ENCODE measurements at places on chromosomes 16 and 17.

DNA sequence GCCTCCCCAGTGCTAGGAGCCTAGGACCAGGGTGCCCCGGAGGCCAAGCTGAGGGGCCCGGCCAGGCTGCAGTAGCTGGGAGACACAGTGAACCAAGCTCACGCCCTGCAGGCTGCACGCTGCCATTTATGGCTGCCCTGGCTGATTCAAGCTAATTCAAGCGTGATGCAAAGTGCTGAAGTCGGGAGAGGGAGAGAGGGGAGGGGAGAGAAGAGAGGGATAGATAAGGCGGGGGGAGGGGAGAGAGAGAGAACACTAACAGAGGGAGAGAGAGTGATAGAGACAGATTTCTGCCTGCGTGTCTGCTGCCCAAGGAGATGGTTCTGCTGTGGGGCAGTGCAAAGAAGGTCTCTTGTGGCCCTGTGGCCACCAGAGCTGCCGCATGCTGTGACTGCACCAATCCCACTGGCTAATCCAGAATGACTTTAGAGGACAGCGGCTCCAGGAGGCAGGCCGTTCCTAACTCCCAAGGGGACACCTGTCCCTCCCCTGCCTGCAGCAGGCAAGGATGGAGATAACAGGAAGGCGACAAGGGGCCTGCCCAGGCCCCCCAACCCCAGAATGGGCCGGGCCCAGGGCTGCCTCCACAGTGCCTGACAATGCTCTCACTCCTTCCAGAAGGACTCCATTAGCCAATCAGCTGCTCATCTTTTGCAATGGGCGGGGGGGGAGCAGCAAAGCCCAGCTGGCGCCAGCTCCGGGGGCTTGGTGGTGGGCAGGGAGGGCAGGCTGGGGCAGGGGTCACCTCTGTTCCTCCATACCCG, 12.9 kb downstream of the MXRA7 start:
- DNase-seq: peak; percentile 61

DNA sequence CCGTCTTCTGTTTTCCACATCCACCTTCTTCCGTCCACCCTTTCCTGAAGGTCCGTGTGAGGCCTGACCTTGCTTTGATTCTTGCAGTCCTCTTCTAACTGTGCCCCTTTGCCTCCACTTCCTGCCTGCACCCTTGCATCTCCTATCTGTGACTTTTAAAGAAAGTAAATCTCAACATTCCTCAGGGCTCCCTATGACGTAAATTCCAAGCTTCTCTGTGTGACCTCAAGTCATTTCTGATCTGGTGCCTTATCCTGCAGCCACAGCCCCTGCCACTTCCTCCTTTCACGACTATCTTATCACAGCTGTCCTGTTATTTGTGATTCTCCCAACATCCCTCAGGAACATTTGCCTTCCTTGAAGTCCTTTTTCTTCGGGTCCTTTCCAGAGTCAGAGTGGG, 520.5 kb downstream of the CDH13 start:
- no peak for DNase-seq

DNA sequence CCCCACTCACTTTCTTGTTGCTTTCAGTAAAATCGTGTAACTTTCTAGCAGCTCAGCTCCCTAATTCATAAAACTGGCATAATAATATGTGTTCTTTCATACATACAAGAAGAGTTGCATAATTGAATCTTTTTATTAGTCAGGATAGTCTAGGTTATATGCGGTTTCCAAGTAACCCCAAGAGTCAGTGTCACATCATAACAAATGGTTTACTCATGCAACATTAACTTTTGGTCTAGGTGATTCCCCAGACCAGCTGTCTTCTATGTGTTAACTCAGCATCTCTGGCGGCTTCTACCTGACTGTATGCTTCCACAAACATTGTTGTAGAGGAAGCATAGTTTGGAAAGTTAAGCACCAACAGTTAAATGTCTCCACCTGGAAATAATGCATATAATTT, 1000.4 kb downstream of the CDH11 start:
- DNase-seq: peak; percentile 31

DNA sequence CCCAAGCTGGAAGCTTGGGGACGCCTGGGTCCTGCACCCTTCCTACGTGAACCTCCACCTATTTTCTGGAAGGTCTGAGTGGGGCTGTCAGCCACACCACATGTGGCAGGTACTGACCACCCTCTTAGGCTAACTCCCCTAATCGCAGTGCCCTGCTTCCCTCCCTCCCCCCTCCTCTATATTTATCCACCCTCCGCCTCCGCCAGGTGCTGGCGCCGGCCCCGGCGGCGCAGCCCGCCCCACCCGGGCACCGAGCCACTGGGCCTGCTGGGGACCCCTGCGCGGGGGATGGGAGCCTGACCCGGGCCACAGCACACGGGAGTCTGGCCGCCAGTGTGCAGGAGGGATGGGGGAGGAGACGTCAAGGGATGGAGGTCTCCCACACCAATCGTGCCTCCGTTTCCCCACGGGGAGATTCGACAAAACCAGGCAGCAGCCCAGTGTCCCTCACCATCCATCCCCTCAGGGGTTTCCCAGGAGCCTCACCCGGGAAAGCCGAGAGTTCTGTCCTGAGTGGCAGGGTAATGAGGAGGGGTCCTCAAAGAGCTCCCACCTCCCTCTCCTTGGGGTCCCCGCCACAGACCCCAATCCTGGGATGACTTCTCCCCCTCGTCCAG, 1.3 kb downstream of the PLEKHH3 start:
- no peak for DNase-seq

DNA sequence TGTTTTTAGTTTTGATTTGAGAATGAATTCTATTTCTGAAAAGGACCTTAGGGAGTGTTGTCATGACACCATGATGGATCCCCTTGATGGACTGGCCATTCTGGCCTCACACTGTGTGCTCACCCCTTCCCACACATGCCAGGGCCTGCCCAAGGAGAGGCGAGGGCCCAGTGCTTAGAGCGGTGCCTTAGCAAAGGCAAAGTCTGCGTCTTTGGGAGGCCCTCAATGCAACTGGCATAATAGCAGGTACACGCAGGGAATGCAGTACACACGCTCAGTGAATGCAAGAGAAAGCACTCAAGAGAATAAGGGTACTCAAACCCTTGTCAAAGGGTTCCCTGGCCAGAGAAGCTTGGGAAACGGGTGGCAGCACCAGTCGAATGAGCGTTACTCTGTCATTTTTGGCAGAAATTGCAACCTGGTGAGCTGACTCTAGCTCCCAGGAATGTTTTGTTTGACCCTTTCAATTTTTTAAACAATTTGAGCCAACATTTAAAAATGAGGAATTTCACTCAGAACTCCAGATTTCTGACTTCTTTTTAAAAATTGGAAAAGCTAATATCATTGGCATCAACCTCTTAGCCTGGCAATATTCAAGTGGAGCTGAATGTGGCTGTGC, 32.1 kb downstream of the NKD1 start:
- no peak for DNase-seq

GRCh38 chr16:86668136-86668910, 90.0 kb downstream of the FOXL1 start:
- peak; percentile 19 for DNase-seq

- no peak for DNase-seq
These were observed 2.8 kb upstream of the PYCR1 start for GRCh38 chr17:81939881-81940385.

GRCh38 chr17:51029568-51030463, 90.9 kb downstream of the SPAG9 start:
- no peak for DNase-seq

GRCh38 chr17:20022701-20023100, 13.5 kb downstream of the SPECC1 start:
- no peak for DNase-seq

DNA sequence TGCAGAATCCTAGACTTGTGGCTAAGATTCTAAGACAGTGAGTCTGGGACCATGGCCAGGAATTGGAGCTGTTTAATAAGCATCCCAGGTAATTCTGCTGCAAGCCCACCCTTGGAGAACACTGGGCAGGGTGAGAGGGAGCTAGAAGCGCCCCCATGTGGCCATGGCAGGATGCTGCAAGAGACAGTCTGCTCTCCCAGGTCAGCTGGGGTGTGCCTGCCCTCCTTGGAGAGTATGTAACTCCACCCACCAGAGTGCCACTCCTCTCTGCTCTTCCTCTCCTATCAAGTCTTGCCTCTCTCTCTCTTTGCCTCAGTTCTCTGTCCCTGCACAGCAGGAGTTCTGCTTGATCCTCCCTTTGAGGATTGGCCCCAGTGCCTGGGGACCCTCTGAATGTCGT, 14.9 kb downstream of the RCVRN start:
- peak; percentile 6 for DNase-seq

DNA sequence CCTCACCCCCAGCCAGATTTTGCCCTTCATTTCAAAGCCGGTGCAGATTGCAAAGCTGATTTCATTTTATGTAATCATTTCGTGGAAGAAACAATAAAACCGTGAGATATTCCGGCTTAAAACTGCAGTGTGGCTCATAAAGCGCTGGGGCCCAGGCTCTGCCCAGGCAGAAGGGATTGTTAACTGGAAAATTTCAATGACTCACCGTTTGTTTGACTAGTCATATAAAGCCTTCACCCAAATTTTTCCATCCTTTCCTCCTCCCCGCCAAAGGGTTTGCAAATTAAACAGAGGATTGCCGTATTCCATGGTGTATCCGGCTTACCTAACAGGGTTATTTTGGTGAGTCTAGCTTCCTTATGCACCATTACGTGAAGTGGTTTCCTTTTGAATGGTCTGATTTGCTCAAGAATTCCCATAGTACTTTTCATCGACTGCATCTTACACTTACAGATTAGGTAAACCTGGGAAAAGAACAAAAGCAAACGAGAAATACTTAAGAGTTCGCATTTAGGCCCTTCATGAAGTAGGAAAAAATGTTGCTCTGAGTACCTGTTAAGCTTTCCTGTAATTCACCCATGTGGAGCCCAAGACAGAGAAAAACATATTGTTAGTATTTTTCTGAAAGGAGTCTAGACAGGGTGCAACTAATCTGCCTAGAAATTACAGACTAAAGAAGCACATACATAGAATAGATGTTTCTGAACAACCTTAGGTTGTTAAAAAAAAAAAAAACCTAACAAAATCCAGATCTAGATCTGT, 949 bp upstream of the GSPT1 start:
- peak; percentile 86 for DNase-seq

DNA sequence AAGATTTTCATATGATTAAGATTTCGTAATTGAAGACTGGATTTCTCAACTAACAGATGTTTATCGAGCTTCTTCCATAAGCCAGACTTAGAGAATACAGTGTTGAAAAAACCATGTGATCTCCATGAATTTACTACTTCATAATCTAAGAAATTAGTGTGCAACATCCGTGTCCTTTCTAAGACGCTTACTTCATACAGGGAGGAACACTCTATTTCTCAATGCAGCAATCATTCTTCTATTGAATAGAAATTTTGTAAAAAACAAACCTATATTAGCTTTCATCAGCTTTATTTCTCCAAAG, 946.3 kb downstream of the KCNJ2 start:
- no peak for DNase-seq

- DNase-seq: peak; percentile 31
These were observed 7.2 kb downstream of the SPACA3 start for GRCh38 chr17:32998887-32999228.

DNA sequence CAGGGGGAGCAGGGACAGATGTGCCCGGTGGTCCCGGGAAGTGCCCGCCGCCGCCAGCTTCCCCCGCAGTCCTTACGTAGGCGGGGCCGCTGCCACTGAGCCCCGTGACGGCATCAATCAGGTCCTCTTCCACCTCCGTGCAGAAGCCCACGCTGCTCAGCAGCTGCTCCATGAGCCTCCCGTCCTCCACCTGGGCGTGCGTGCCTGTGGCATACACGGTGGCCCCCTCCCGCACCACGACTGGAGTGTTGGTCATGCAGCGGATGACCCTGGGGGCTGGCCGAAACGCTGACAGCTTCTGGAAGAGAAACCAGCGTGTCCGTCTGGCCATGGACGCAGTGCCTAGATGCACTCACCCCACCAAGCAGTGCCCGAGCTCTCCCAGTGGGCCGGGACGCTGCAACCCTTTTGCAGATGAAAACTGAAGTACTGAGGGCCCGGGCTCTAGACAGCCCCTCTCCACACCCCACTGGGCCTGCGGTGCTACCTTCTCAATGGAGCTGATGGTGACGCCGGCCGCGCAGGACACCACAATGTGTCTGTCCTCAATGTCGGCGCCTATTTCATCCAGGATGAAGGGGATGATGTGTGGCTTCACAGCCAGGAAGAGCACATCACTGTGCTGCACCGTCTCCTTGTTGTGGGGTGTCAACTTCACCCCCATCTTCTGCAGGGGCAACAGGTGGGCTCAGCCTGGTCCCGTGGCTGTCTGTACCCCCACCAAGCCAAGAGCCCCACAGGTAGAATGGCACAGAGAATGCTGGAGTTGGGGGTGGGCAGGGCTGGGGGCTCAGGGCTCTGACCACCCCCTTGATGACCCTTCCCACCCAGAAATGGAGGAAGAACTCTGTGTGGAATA, 2.0 kb downstream of the PYCR1 start:
- DNase-seq: no peak

GRCh38 chr17:37849617-37849972, 74.6 kb upstream of the TBC1D3K start:
- DNase-seq: no peak

DNA sequence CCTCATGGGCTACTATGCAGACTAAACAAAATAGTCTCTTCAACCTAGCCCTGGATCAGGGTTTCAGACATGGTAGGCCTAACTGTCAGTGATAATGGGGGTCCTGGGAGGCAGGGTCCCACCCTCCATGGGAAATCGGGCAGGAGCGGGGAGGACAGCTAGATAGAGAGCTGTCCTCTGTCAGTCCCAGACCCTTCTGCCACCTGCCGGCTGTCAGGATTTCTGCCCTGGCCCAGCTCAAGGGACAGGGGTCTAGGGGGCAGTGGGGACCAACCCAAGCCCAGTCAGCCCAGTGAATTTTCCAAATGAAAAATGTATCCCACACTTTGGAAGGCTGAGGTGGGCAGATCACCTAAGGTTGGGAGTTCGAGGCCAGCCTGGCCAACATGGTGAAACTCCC, 5.3 kb downstream of the CA7 start:
- no peak for DNase-seq

DNA sequence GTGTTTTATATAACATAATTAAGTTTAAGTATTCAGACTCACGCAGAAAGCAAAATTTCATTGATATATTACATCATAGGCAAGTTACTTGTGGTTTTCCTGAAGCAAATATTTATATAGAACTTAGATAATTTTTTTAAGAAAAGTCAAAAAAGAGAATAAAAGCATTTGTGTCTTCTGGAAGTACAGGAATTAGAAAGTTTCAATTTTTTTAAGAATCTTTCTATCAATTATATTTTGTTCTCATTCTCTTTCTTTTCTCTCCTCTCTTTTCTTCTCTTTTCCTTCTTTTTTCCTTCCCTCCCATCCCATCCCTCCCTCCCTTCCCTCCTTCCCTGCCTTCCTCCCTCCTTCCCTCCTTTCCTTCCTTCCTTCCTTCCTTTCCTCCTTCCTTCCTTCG, 120.7 kb upstream of the CDH8 start:
- DNase-seq: no peak

GRCh38 chr17:57513569-57513968, 231.5 kb downstream of the CCDC182 start:
- no peak for DNase-seq

GRCh38 chr16:87661561-87661960, 59.3 kb downstream of the JPH3 start:
- DNase-seq: peak; percentile 38

DNA sequence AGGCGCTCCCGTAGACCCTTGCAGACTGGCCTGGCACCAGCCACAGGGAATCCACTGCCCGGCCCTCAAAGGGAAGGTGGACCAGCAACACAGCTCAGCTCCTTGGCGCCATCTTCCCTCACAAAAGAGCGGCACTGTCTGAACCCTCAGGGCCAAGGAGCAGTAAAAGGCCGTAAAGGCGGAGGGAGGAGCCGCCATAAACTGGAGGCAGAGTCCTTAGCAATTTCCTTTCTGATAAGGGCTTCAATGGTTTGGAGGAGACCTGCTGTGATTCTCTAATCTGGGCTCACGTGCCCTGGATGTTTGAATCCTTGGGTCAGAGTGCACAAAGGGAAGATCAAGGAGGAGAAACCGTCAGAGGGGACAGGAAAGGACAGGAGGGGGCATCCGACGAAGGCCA, 15.5 kb upstream of the AXIN2 start:
- DNase-seq: no peak

All from Caki2 (cell line).